Endothelial cell of umbilical vein (primary cell): ENCODE measurements at places on chromosomes 11 and 22.

DNA sequence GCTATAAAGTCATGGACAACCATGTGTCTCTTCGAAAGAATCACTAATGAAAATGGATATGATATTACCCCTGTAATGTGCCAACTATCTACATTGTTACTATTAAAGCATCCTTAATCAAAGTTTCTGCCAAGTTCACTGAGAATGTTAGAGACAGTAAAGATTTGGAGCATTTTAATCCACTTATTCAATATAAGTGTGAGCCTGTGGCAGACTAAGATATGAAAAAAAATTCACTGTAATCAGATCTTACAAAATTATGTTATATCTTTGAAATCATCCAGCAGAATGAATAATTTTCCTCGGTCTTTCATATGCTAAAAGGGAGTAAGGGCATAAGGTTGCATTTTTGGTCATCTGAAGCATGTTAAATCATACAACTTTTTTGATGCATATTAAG, 49.9 kb downstream of the MAML2 start:
- H3K36me3 ChIP-seq, result no peaks in the 10 kb centered on the region
- peaks cover 16% of the 10 kb centered on the region for H3K4me1 ChIP-seq
- no peak overlapping the region for H3K27ac ChIP-seq
- H3K4me3 ChIP-seq, result no peak overlapping the region
- no peaks in the 10 kb centered on the region for H3K27me3 ChIP-seq

GRCh38 chr11:68164437-68164836, 43.2 kb upstream of the CHKA start:
- no peaks in the 10 kb centered on the region for H3K4me1 ChIP-seq
- no peak overlapping the region for H3K4me3 ChIP-seq
- no peak for DNase-seq
- H3K27me3 ChIP-seq, result no peaks in the 10 kb centered on the region

DNA sequence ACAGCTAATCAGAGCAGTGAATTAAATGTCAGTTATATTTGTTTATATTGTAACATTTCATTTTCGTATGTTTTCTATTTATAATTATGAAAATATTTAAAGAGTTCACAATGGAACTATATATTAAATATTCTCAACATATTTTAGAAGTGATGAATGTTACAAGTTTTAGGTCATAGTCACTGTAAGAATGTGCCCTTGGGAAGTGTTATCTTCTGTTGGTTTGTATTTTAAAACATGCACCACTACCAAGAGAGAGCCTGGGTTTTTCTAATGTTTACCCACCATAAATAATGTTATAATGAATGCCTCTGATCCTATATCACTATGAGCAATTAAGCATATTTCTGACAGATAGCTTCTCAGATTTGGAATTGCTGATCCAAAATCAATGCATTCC, 171.0 kb downstream of the BCR start:
- no peak for DNase-seq
- H3K27me3 ChIP-seq, result peaks cover 14% of the 10 kb centered on the region
- no peak overlapping the region for H3K4me3 ChIP-seq
- no peaks in the 10 kb centered on the region for H3K36me3 ChIP-seq
- H3K4me1 ChIP-seq, result no peaks in the 10 kb centered on the region

- no peaks in the 10 kb centered on the region for H3K36me3 ChIP-seq
- no peak overlapping the region for H3K4me3 ChIP-seq
- H3K4me1 ChIP-seq, result peaks cover 16% of the 10 kb centered on the region
- no peak overlapping the region for H3K27ac ChIP-seq
- DNase-seq, result peak; percentile 24
- no peaks in the 10 kb centered on the region for H3K27me3 ChIP-seq
Measured at GRCh38 chr22:24429411-24430365, 2.3 kb downstream of the ADORA2A start.

DNA sequence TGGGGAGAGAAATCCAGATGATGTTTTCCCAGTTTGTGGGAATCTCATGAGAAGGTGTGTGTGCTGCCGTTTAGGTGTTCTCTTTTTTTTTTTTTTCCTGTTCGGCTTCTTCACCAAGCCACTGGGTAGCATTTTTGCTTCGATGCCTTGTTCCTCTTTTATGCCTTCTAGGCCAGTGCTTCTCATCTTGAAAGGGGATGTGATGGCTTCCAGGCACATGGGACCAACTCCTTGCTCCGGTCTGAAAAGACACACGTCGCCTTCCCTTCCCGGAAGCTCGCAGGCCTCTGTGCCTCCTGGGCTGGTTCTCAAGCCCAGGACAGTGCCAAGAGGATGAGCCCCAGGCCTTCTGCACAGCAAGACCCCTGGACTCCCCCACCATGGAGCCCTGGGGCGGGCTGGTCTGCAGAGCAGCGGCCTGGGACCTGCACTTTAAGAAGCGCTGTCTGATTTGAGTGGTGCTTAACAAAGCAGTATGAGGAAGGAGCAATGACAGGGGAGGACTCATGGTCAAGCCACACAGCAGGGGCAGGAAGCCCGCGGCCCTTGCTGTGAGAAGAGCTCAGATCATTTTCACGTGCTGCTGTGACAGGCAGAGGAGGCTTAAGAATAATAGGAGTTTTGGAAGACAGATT, 158.8 kb downstream of the MPPED1 start:
- DNase-seq, result no peak
- H3K36me3 ChIP-seq, result no peaks in the 10 kb centered on the region
- H3K4me3 ChIP-seq, result no peak overlapping the region
- H3K27me3 ChIP-seq, result no peaks in the 10 kb centered on the region
- no peak overlapping the region for H3K27ac ChIP-seq
